Stimulated activated CD8-positive, alpha-beta memory T cell treated with anti-CD3 and anti-CD28 coated beads, Interleukin-7, amount 100 ng/mL, for 4 hours (primary cell): ENCODE measurements at places on chromosomes 2 and 18.

GRCh38 chr18:58581265-58581664, 47.6 kb downstream of the ALPK2 start:
- no peak for DNase-seq

DNA sequence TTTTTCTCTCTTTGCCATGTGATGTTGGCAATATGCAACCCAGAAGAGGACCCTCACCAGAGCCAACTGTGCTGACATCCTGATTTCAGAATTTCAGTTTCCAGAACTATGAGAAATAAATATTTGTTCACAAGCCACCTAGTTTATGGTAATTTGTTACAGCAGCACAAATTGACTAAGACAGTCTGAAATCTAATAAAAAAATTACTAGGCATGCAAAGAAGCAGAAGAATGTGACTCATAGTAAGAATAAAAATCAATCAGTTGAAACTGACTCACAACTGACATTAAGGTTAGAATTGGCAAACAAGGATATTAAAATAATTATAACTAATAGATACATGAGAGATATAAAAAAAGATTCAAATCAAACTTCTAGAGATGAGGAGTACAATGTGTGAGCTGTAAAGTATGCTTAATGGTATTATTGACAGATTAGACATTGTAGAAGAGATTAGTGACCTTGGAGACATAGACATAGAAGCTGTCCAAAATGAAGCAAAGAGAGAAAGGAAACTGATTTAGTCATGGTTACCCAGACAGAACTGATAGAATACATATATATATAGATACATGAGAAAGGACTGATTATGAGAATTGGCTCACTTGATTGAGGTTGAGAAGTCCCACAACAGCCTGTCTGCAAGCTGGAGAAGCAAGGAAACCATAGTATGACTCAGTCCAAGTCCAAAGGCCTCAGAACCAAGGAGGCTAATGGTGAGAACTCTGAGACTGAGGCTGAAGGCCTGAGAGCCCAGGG, 27.8 kb upstream of the TTC39C start:
- DNase-seq, result no peak

- DNase-seq, result no peak
Measured at GRCh38 chr2:40955042-40955441, 503.2 kb upstream of the SLC8A1 start.

DNA sequence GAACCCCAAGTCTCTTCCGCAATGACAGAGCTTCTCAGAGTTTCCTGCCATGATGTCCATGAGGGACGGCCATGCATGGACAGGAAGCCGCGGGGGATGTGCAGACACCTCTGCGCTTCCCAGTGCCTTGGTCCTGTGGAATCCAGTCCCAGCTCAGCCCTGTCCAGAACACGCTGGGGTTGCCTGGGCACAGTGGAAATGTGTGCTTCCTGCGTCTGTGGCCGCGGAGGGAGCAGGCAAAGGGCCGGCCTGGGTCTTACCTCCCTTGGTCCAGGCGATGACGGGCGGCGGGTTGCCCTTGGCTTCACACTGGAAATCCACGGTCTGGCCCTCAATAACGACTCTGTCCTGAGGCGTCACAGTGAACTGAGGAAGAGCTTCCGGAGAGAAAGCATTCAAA, 79.6 kb downstream of the PXDN start:
- DNase-seq, result no peak

GRCh38 chr2:156901373-156902031, 356.0 kb upstream of the GALNT5 start:
- DNase-seq, result no peak

GRCh38 chr2:151085181-151085611, 176.5 kb downstream of the RBM43 start:
- no peak for DNase-seq

DNA sequence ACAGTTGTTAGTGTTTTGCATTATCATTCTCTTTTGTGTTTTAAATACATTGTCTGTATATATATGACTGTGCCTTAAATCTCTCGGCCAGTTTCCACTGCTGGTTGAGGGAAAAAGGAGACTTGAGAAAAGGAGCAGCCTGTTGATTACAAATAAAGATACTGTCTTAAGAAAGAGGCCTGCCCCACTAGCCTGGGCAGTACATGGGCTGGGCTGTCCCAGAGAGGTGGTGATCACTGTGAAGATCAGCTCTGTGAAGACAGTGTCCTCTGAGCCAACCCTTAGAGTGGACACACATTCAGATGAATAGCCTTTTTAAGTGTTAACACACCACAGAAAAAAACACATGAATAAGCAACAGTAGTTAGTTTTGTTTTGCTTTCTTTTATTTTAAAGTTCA, 10.0 kb upstream of the OTX1 start:
- DNase-seq, result no peak

- DNase-seq, result no peak
Measured at GRCh38 chr2:65075176-65075575, 19.0 kb downstream of the CEP68 start.

GRCh38 chr2:136393514-136393913, 275.6 kb upstream of the CXCR4 start:
- DNase-seq, result no peak

DNA sequence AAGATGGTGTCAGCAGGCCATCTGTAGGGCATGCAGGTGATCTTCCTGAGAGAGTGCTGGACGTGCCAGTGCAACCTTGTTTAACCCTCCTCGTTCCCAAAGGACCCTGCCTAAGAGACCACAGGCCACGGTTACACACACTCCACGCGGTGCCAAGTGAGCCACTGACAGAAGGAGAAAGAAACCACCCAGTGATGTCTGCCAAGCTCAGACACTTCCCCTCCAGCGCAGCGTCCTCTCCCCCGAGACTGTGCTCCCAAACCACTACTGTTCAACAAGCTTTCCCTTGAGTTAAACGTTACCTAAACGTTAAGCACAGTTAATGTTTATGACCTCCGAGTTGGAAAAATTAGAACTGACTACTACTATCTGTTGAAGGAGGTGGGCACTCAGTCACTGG, 119.1 kb upstream of the NCK2 start:
- no peak for DNase-seq

DNA sequence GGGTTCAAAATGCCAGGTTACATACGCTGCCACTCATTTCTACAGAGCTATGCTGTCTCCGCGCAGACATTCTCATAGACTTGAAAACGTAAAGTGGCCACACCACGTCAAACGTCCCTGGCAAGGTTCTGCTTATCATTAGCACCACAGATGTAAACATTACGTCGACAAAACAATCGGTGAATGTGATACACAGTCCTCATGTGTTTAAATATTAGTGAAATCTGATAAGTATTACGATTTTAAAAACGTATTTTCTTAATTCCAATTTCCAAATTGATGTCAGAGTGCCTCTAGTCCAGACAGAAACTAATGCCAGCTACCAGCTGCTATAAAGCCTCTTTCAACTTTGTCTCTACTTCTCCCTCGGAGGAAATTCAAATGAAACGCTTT, 1.2 kb downstream of the STK17B start:
- no peak for DNase-seq

DNA sequence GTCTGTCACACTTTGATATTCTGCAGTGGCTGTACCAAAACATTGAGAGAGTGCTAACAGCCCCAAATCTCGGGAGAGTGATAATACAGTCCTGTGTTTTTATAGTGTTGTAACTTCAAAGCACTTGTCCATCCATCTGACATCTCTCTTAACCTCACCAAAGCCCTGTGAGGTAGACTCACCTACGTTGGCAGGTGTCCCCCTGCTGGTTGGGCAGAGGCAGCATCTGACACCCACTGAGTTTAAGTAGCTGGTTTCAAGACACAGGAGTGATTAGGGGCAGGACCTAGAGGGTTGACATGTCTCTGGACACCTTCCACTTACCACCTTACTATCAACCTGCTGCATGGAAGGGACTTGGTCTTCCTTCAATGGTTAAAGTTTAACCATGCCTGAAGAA, 22.9 kb downstream of the COLEC12 start:
- DNase-seq, result no peak

DNA sequence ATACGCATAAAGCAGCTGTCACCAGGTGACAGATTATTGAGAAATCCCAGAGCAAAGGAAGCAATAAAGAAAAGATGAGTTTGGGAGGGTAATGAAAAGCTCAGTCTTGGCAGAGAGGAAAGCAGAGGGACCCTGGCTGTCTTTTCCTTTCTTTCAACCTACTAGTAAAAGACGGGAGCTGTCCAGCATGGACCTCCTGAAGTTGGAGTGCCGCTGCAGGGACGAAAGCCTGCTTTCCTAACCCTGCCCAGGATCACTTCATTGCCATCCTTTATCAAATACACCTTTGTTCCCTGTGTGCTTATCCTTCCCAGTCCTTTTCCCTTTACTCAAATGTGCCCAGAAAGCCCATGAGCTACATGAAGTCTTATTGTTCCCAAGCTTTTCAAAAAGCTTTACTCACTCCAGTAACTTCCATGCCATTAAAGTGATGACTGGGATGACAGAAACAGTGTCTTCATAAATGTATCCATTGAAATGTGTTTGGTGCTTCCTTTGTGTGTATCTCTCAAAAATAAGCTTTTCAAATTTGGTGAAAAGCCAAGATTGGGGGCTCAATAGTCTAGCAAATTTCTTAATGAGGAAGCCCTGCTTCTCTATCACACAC, 3.7 kb upstream of the SPR start:
- no peak for DNase-seq

- DNase-seq, result no peak
Measured at GRCh38 chr2:24107-24506, 22.2 kb downstream of the FAM110C start.

- DNase-seq, result no peak
Measured at GRCh38 chr2:222730366-222730999, 59.0 kb downstream of the MOGAT1 start.

DNA sequence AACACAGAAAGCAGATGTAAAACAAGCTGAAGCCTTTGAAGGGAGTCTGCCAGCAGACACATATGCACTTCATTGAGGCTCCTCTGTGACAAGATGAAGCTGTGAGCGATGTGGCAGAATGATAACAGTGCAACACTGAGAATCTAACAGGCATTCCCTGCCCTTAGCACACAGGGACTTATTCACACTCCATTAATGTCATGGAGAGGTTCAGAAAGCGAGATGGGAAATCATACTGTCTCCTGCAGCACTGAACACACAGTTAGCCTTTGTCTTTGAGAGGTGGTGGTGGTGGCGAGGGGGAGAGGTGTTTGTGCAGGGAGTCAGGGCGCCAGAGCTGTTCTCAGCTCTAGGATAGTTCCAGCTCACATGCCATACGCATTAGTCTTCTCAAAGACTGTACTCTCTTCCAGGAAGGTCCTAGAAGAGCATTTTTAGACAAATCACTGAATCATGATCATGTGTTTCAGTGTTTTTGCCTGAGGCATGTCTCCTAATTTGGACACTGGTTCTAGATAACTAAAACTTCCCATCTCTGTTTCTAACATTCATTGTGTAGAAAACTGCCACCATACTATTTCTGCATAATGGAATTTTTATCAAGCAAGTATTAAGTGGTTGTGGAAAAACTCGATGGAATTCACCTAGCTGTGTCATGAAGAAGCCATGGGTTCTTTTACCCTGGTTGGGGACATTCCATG, 93.5 kb upstream of the ITGB6 start:
- DNase-seq, result no peak

- DNase-seq, result no peak
Measured at GRCh38 chr2:10347562-10347948, 44.9 kb downstream of the HPCAL1 start.

DNA sequence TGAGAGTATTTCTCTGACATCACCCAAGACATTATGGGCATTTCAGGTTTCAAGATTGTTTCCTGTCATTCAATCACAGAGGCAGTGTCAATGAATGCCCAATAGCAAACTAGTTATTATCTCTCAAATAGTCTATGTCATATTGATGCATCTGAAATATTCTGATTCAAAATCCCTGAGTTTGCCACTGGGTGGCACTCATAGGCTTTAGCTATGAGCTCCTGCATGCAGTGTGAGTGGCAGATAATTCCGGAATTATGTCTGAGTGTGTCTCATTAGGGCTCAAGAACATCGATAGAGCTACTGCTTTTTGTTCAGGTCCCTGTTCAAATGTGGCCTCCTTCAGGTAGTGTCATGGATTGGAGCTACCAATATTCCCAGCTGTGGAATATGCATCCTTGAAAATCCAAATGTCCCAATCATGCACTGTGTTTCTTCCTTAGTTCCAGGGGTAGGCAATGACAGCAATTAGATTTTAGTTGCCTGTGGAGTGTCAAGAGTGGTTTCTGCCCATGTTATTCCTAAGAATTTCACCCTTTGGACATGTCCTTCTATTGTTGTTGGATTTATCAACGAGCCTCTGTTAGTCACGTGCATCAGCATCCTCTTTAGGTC, 7.8 kb upstream of the OR6B3 start:
- no peak for DNase-seq

GRCh38 chr2:210617732-210618330, 61.4 kb downstream of the CPS1 start:
- DNase-seq, result no peak

DNA sequence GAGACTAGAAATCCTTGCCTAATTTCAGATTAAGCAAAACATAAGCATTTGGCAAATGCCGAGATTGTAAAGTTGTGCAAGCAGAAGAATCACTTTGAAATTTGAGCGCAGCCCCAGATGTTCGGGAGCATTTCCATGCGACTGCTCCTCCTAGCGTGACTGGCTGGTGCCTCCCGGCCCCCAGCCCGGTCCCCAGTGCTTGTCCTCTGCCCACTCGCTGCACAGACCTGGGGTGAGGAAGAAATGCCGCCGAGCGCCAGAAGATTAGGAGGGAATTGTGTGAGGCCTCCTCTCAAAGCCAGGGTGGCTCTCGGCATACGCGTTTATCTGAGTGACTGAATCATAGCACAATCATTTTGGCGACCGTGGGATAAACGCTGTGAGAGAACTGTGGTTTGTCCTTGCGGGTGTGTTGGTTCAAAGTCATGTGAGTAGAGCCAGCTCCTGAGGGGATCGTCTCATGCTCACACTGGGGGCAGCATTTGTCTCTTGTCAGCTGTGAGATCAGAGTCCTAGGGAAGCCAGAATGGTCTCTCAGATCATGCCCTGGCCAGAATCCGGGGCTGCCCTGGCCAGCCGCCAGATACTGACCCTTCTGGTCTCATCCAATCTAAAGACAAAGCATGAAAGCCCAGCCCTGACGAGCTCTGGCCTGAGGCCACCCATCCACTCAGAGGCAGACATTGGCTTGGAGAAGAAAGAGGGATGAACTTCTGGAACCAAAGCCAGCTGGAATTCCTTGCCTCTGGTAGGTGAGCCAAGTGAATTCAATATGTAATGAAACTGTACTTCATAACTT, 189.3 kb downstream of the SH3RF3 start:
- DNase-seq, result no peak

- no peak for DNase-seq
Measured at GRCh38 chr18:24731981-24732380, 271.5 kb downstream of the HRH4 start.

DNA sequence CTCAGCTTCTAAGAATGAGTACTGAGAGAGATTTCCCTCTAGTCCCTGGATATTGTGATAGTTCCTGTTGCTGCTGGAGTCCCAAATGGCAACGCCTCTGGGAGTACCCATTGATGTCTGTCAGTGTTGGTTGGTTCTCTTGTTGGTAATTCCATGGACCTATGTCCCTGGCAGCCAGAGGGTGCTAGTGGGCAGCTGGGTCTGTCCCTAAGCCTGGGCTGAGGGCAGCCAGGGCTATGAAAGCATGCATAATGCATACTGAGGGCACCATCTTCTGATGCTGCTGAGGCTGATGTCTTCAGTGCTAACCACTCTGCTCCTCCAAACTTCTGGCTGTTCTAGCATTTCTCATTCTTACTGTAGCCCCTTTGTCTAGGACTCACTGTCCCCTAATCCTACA, 35.9 kb downstream of the NABP1 start:
- DNase-seq, result no peak

- DNase-seq, result no peak
Measured at GRCh38 chr2:235719146-235719942, 225.5 kb downstream of the AGAP1 start.
